Sciatic nerve (tissue), 2 donors: ENCODE measurements at places on chromosomes 12 and 14. TPM values are rescaled to one million over a fixed set of nuclear protein-coding genes. Genes with fewer than 3 reads are reported as not detected.

PTPRQ gene
- total RNA-seq = 4.8 TPM

DHRS2 gene
- not detected for total RNA-seq

C3AR1 gene
- 21.8 TPM for total RNA-seq

MFAP5 gene
- total RNA-seq = 387 TPM

- DNase-seq = no peak
Measured at GRCh38 chr12:97524812-97525211, 62.2 kb downstream of the RMST start.

- DNase-seq = no peak
Measured at GRCh38 chr12:109346920-109347319, 780 bp upstream of the MYO1H start.

- no peak for DNase-seq
Measured at GRCh38 chr14:103854822-103855733, 7.7 kb upstream of the PPP1R13B start.

- no peak for DNase-seq
Measured at GRCh38 chr14:52202151-52202550, 65.3 kb upstream of the PTGDR start.

- DNase-seq = no peak
Measured at GRCh38 chr14:99896361-99896760, 103.1 kb downstream of the EML1 start.

DNA sequence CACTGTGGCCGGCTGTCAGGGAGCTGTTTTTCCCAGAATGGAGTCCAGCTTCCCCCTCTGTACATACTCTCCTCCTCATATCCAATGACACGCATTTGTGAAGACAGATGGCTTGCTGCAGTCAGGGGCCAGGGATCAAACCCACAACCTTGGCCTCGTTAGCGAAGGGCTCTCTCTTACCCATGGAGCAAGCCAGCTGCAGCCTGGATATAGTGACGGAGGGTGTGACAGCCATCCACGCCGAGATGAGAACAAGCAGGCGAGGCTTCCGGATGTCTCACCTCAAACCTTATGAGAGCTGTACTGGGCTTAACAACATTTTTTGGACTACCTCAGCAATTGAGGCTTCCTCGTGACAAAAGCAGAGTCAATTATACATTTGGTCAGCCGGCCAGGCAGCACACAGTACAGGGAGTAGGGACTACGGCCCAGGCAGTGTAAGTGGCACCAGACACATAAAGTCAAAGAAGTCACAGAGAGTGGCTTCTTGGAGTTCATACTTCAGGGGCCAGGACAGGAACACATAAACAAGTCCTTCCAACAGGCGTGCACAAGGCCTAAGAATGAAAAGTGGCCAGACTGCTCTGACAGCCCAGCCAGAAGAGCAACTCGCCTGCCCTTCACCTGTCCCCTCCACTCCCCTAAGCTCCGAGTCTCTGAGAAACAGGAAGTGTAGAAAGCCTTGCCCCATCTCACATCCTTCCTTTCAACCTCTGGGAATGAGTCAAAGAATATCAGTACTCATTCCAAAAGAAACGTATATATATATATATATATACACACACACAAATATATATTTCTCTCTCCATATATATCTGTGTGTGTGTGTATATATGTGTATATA is 115.1 kb downstream of the TTC7B start:
- no peak for DNase-seq

- no peak for DNase-seq
Measured at GRCh38 chr12:68203460-68203875, 22.1 kb downstream of the IL26 start.

DNA sequence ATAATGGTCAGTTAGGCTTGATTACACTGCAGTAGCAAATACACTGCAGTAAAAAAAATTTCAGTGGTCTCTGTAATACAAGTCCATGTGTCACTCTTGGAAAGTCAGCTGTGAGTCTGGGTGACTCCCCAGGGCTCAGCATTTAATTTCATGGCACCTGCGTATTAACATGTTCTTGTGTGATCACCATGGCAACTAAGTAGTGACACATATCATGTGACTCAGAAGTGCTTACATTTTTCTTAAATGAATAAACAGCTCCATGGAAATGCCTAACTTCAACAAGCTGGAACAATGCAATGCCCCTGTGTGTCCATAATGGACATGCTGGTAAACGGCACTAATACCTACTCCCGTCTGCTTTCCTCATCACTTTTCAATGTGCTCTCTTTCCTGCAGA is 88.5 kb upstream of the ANO4 start:
- DNase-seq = no peak
